ENCODE measurements at places on chromosomes 2 and 18.

- DNase-seq = no peak
These were observed 39.6 kb downstream of the RTTN start for GRCh38 chr18:70165936-70166335.

DNA sequence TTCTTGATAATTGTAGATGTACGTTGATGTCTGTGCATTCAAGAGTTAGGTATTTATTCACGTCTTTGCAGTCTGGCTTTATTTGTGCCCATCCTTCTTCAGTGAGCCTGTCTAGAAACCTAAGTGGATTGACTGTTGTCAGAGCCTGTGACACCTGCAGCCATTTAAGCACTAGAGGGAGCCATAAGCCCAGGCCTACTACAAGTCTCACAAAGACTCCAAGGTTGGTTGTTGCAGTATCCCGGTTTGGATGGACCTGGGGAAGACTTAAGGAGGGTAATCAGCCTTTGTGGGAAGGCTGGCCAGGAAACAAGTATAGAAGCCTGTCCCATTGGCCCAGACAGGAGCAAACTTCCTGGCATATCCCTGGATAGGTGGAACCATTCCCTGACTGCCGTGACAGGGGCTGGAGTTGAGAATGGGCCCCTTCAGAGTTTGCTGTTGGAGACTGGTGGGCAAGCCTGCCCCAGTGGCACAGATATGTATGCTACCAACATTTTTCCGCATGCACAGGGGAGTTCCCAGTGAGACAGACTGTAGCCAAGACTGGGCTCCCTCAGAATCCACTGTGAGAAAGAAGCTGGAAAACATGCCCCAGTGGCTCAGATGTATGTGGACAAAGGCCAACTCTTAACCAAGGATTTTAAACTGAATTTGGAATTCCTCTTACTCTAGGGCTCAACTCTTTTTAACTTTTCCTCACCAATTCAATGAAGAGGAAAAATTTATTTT, 9.3 kb upstream of the LRRC30 start:
- no peak for DNase-seq

DNA sequence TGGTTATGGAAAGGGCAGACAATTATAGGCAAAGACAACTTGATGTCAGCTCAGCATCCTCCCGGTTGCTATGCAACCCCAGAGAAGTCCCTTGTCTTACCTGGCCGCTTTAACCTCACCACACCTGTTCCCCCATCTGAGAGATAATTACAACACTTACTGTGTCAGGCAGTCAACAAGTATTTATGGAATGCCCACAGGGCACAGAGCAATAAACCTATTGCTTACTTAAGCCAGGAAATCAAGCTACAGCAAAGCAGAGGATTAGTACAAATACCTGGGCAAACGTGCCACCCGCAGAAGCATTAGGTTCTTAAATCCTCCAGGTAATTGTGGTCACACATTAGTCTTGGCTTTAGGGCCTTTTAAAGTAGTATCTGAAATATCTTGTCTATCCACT, 320.4 kb upstream of the REV1 start:
- no peak for DNase-seq

GRCh38 chr2:12096051-12096787, 349.8 kb downstream of the LPIN1 start:
- DNase-seq = no peak

DNA sequence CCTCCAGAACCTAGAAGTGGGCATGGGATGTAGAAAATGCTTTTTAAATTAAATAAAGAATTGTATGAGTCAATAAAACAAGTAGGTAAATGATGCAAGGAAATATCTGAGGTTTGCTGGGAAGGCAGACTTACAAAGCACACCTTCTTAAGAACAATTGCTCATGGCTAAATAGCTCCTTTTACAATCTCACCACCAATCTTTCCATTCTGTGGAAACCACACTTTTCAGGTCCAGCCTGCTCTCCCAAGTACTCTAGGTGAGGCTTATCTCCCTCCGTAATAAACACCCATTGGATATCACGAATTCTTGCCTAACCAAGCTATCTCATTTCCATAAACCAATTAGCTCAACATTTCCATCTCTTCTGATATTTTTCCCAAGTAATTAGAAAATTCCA, 91.5 kb upstream of the SLC8A1 start:
- DNase-seq = no peak

- no peak for DNase-seq
These were observed 3.9 kb upstream of the PRELID3A start for GRCh38 chr18:12403601-12404506.

DNA sequence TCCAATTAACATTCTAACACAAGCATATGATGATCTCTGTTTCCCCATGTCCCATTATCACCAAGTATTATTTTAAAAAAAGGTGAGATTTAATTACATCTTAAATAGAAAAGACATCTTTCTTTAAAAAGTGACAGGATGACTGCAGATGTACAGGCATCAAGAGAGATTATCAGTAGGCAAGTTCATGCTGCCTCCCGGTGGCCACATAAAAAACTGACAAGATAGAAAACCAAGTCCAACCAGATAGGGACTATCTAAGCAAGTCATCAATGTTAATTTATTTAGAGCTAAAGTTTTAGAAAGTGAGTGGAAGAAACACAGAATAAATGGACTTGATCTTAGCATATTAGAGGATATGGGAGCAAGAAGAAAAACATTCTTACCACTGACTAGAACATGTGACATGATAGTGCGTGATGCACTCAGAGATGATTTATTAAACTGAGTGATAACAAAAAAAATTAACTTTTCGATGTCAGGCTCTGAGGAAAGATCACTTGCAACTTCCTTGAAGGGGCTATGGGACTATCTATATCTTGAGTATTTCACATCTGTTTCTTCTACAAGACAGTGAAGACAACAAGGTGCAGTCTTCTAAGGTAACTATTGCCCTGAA, 5.4 kb upstream of the TDRD15 start:
- DNase-seq = no peak

- DNase-seq = no peak
These were observed 76.2 kb downstream of the DCDC2C start for GRCh38 chr2:3779496-3780049.

GRCh38 chr2:168119515-168120141, 127.8 kb downstream of the STK39 start:
- DNase-seq = no peak

DNA sequence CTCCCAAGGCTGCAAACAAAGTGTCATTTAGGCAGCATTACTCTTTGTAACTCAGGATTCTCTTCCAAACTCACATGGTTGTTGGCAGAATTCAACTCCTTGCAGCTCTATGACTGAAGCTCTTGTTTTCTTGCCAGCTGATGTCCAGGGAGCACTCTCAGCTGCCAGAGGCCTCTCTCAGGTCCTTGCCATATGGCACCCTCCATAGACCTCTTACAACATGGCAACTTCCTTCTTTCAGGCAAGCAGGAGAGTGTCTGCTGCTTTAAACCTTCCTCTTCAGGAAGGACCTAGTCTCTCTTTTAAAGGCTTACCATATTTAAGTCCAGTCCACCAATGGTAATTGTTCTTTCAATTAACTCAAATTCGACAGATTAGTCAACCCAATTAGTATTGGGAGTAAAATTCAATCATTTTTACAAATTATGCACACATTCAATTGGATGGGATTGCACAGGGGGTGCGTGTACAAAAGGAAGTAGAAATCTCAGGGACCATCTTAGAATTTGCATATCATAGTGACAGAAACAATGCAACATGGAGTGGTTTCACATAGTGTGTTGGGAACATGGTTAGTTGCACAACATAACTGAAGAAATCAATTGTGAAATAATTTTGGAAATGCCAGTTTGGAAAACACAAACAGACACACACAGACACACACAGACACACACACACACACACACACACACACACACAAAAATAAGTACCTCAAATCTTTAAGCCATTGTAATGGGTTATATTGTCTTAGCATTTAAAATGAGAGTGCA, 893.5 kb upstream of the ZEB2 start:
- no peak for DNase-seq

DNA sequence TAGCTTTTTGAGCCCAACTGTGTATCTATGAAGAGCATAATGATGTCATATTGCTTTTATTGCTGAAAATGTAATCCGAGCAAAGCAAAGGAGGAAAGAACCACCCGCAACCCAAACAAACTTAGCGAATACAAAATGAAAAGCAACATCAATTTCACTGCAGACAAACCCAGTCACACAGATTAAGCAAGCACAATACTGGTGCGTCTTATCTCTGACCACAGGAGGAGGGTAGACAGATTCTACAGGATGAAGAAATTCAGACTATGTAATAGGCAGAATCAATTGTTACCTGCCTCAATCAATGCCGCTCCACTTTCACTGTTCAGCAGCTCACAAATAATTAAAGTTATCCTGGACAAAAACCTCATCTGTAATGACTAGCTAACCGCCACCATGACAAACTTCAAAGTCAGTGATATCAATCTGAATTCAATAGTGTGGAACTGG, 115.5 kb upstream of the SP3 start:
- DNase-seq = no peak

DNA sequence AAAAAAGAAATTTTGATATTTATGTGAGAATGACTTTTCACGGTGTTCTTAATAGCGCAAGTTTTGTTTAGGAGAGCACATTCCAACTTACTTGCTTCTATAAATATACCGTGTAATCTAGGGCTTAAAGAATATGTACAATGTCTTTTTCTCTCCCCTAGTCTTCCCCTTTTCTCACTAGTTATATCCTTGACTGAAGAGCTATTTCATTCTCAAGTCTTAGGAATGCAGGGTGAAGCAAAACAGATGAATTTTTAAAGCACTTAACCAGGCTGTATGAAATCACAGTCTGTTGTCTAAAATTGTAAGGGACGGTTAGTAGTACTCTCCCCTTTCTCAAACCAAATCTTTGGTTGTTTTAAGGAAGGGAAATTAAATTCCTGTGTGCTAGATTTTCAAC, 29.6 kb upstream of the SLC30A6 start:
- no peak for DNase-seq

DNA sequence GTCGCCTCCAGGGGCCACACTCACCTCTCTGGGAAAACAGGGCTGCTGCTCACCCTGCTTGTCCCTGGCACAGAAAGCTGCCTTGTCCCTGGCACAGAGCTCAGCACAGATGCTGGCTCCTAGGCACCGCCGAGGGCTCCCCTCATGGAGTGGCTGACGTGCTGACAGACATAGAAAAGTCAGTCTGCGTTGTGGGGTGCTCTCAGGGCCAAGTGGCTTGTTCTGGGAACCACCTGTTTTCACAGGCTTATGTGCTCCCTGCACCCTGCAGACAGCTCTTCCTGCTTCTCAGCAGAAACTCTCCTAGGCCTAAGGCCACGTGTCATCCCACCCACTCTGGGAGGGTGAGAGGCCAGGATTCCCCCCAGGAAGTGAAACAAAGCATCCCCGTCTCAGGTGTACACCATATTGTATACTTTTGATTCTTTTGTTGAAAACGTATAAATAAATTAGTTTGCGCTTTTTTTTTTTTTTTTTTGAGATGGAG, 84.7 kb upstream of the TMEM200C start:
- no peak for DNase-seq

GRCh38 chr2:56167616-56168562, 15.9 kb upstream of the CCDC85A start:
- no peak for DNase-seq

- DNase-seq = no peak
These were observed 200.6 kb downstream of the MGAT5 start for GRCh38 chr2:134454426-134454825.

- no peak for DNase-seq
These were observed 194.9 kb upstream of the KYNU start for GRCh38 chr2:142682528-142682927.

Measured in activated T-cell treated with anti-CD3 and anti-CD28 coated beads for 1 hour (primary cell).